ENCODE measurements at places on chromosomes 6 and 20.

GRCh38 chr6:17497535-17498095 lies 102.5 kb upstream of the FAM8A1 start:
- DNase-seq, result no peak

GRCh38 chr6:20919677-20920385 lies 385.6 kb downstream of the CDKAL1 start:
- DNase-seq, result no peak

GRCh38 chr6:69069881-69070280 lies 434.8 kb downstream of the ADGRB3 start:
- DNase-seq, result no peak

GRCh38 chr20:61119273-61119672 lies 132.8 kb upstream of the CDH4 start:
- no peak for DNase-seq

DNA sequence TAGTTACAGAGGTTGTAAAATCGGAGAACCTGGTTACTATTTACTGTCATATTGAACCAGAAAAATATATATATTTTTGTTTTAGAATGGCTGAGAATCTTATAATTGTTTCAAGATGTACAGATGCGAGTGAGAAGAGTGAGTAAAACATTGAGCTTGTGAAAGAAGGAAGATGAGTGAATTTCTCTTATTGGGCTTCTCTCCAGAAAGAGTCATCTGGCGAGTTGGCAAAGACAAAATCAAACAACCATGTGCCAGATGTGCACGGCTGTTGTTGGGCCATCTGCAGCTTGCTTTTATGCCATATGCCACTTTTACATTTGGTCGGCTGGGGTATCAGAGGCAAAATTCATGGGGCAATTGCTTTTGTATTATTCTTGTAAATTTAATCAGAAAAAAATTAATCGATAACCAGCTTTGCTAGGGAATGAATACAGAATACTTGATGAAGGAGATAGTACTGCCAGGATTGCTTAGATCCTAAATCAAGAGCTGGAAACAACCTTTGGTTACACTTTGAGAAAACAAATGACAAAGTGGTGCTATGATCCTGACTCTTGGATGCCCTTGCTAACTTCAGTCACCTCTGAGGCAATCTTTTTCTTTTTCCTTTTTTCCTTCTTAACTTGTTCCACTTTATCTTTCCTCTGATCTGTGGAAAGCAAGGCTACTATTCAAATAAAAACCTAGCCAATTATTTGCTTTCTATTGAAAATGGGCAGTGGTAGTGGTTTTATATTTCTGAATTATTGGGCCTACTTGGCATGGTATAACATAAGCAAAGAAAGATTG lies 97.1 kb upstream of the GRIK2 start:
- DNase-seq, result no peak

DNA sequence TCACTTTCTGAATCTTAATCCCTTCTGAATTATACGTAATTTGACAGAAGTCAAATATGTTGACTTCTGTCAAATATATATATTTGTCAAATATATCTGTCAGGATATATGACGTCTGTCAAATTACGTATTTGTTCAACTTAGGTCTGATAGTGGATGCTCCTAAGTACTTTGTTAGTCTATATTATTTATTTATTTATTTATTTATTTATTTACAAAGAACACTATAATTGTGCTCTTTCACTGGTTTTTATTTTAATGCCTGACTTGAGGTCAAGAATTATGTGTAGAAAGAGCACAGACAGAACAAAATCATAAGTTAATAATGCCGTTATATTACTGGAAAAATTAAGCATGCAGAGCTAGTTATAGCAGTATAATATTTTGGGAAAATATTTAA lies 81.2 kb downstream of the UST start:
- no peak for DNase-seq

- no peak for DNase-seq
Measured at GRCh38 chr20:37445041-37445440, 76.0 kb upstream of the NNAT start.

- DNase-seq, result no peak
Measured at GRCh38 chr6:74167976-74168375, 472.0 kb downstream of the CD109 start.

Measured in MV-4-11 (cell line).